ENCODE measurements at places on chromosomes 5 and 9.

- no peak for DNase-seq
These were observed 6.8 kb upstream of the LRRC14B start for GRCh38 chr5:184471-184870.

- DNase-seq, result no peak
These were observed 9.6 kb upstream of the BICD2 start for GRCh38 chr9:92774274-92774673.

GRCh38 chr5:133226186-133226585 is 174.4 kb downstream of the HSPA4 start:
- DNase-seq, result no peak

DNA sequence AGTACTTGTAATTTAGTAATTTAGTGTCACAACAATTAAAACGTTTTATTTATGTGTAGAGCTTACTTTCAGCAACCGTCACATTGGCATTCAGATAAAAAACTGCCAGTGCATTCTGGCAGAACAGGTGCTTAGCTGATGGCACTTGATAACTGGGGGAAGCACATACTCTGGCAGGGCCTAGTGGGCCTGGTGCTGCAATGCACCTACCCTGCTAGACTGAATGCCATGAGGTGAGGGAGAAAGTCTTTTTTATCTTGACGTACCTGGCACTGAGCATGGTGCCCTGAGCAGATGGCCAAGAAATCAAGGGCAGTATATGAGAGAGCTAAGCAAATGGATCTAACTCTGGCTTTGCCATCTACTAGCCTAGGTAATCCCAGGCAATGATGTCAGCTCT is 280.6 kb upstream of the EFNA5 start:
- DNase-seq, result no peak

GRCh38 chr9:120702075-120702474 is 12.2 kb downstream of the MEGF9 start:
- DNase-seq, result no peak

- DNase-seq, result no peak
These were observed 232.6 kb downstream of the BNC2 start for GRCh38 chr9:16637911-16638310.

- DNase-seq, result no peak
These were observed 42.2 kb upstream of the EGFL7 start for GRCh38 chr9:136620441-136621018.

GRCh38 chr5:40258222-40258621 is 421.5 kb upstream of the PTGER4 start:
- DNase-seq, result no peak

GRCh38 chr9:8251566-8251965 is 452.0 kb upstream of the DMAC1 start:
- no peak for DNase-seq

DNA sequence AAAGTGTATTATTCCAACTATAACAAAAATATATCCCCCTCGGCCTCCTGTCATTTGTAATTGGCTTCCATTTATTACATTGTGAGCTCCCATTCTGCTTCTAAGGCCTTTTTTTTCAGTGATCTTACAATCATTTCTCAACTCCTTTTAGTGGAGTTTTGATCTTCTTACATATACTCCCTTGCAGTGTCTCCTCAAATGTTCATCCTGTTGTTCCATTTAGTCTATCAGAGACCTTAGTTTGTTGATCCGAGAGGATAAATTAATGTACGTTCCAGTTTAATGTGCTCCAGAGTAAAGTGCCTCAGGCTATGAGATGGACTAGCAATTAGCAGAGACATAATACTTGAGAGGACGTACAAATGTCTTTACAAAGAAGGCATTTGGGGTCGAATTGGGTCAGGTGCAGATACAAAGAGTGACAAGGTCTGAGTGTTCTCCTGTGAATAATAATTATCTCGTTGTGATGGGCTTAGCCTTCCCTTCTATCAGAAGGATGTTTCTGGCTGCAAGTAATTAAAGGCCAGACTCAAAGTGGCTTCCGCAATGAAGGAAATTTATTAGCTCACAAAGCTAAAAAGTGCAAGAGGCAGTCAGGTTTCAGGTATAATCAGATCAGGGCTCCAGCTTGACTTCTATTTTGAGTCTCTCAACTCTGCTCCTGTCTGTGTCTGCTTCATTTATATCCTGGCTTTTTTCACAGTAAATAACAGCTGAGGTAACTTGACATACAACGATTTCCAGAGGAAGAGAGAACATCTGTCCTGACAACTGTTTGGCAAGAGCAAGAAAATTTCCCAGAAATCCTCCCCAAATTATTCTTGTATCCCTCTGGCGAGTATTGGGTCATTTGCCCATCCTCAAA is 30.1 kb downstream of the ARRDC3 start:
- no peak for DNase-seq

DNA sequence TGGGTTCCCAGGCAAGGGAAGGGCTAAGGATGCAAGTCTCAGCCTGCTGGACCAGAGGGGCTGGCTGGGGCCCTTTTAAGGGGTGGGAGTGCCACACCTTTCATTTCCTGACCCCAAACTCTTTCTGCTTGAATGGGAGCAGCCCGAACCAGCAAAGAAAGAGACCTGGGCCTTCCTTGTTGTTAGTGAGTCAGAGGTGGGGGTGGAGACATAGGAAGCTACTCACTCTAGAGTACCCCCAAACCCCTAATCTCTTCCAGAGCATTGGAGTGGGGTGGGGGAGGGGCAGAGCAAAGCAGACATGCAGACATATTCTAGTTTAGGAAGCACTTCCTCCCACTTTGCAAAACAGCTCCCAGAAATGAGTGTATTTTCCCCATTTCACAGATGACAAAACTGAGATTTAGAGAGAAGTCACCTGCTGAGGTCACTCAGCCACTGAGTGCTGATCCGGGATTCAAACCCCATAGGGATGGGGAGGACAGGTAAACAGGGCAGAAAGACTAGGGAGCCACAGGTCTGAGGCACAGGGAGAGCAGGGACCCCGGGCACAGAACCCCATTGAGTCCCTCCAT is 6.0 kb upstream of the AQP3 start:
- DNase-seq, result no peak

DNA sequence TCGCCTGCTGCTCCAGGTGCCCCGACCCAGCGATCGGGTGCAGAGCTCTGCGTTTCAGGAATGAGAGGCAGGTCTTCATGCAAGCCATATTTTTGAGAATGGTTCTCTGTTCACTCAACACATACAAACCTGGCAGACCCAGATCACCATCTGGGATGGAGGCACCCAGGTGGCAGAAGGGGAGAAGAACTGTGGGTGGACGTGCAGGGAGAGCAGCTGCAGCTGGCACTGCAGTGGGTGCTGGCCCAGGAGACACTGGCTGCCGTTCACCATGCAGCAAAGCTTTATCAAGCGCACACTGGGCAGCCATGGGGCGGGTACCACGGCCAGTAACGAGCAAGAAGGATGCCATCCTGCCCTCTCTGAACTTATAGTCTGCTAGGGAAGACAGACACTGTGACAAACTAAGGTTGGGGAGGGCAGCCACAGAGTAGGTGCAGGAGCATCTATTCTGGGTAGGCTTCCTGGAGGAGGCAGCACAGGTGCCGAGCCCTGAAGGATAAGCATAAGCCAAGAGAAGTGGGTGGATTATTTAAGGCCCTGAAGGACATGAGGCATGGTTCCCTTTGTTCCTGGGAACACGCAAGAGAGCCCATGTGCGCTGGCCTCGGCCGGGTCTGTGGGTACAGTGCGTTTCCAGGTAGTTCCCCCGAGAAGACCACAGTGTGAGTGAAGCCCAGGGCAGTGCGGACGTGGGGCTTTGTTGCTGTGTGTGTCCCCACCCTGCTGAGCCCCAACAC is 46.2 kb upstream of the FCN2 start:
- no peak for DNase-seq

DNA sequence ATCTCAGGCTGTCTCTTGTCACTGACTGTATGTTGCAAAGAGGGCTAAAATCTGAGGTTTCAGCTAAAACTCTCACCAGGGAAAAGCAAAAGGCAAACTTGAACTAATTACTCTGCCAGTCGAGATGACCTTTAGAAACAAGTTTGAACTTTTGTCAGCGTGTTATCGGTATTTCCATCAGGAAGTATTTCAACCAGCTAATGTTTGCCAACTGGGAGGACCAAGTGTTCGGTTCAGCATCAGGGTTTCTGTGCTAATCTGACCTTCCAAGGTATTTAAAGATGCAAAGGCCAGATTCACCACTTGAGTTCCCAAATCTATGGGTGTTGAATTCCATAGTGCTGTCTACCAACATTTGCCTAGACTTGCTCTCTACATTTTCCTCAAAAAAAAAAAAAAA is 230.5 kb downstream of the SLIT3 start:
- DNase-seq, result no peak

DNA sequence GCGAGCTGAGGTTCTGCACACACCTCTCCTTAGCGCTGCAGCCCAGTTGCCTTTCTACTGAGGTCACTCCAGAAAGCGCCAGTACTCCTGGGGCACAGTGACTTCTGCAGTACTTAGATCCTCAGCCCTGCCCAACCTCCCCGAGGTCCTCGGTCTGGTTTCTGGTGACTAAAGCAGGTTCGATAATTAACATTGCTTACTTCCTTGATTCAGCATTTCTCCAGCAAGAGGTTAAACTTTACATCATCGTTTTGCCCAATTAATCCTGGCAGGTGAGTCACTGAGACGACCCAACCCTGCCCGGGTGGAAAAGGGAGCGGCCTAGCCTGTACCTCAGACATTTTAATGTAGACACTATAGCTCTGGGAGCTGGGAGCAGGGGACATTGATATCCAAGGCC is 77.6 kb downstream of the PLAC8L1 start:
- DNase-seq, result no peak

GRCh38 chr9:77848897-77849296 is 182.7 kb downstream of the GNAQ start:
- DNase-seq, result no peak

- no peak for DNase-seq
These were observed 24.9 kb downstream of the TICAM2 start for GRCh38 chr5:115577329-115577728.
